Activated CD4-positive, alpha-beta T cell treated with anti-CD3 and anti-CD28 coated beads, Interleukin-2, amount 10 ng/mL, durations not matched to agents 7 days and 5 days (primary cell): ENCODE measurements at places on chromosomes 4 and X.

GRCh38 chr4:183831026-183831446 lies 74.1 kb upstream of the STOX2 start:
- DNase-seq = no peak

- DNase-seq = no peak
Measured at GRCh38 chr4:77199276-77199675, 42.3 kb downstream of the CCNG2 start.

GRCh38 chr4:136056748-136057147 lies 1475.5 kb downstream of the PCDH18 start:
- no peak for DNase-seq

DNA sequence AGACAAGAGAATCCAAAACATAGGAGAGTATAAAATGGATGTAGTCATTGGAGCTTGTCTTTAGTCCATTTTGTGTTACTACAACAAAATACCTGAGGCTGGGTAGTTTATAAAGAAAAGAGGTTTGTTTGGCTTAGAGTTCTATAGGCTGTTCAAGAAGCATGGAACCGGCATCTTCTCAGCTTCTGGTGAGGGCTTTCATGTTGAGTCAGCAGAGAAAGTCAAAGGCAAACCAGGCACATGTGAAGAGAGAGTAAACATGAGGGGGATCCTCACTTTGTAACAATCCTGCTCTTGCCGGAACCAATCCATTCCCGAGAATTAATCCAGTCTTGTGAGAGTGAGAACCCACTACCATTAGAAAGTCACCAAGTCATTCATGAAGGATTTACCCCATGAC lies 8.1 kb upstream of the HCCS start:
- DNase-seq = no peak

DNA sequence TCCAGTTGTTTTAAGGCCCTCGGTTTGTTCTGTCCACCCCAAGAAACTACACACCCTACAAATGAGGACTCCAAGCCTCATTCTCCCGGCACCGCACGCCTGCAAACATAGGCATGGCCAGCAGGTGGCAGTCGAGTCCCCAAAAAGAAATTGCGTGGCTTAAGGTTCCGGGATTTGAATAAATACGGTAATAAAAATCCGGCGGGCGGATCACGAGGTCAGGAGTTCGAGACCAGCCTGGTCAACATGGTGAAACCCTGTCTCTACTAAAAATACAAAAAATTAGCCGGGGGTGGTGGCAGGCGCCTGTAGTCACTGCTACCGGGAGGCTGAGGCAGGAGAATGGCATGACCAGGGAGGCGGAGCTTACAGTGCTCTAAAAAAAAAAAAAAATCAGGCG lies 21.8 kb upstream of the CSF2RA start:
- DNase-seq = peak; percentile 82

DNA sequence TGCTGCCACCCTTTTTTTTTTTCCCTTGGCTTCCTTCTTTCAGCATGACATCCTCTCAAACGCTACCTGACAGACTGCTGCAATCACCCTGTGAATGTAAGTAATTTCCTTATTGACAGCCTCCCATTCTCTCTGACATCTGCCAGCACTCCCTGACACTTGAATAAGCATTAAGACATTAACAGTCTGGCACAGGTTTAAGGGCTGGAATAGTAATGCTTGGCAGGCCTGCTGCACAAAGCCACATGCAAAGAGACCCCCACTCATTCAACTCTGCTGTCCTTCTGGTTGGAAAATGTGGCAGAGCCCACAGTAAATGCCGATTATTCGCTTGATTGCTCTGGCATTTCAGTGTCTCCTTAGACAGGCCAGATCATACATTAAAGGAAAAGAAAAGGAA lies 28.1 kb upstream of the RASGEF1B start:
- DNase-seq = no peak

- no peak for DNase-seq
Measured at GRCh38 chr4:149781150-149781549, 34.5 kb downstream of the IQCM start.

GRCh38 chr4:2024683-2025082 lies 15.9 kb upstream of the NELFA start:
- no peak for DNase-seq

- DNase-seq = peak; percentile 77
Measured at GRCh38 chrX:153981771-153982533, 9.4 kb downstream of the TMEM187 start.

DNA sequence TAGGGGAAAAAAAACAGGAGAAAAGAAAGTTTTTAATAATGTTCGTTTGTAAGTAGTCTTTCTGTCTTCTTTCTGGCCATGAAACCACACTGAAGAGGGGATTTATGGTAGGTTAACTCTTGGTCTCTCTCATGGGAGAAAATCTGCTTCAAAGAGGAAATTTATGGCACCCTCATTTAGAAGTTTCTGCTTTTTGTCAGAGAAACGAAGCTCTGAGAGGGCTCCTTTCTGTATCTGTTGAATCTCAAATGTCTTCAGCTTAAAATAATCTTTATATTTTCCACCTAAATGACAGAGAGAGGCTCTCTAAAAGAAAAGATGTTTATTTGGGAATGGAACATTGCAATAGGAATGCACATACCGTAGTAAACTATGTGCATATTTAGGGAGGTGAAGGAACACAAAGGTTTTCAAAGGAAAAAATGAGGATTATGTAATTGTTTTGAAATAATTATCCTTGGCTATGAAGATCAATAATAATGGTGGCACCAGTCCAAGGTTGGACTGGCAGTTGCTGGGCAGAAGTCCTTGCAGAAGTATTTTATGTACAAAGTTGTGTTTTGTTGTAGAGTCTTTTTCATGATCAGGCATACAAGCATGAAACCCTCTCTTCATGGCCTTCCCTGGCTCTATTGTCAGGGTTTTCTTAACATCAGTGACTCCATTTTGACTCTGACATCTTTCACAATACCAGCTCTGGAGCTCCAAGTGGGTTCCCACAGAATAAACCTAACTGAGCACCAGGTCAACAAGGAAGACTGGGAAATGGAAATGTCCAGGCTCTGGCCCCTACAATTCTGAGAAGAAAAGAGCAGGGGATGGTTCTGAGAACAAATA lies 53.0 kb upstream of the HPSE start:
- no peak for DNase-seq

- no peak for DNase-seq
Measured at GRCh38 chr4:35872273-35872672, 372.0 kb downstream of the ARAP2 start.

GRCh38 chr4:55879224-55879623 lies 25.8 kb downstream of the EXOC1 start:
- no peak for DNase-seq

DNA sequence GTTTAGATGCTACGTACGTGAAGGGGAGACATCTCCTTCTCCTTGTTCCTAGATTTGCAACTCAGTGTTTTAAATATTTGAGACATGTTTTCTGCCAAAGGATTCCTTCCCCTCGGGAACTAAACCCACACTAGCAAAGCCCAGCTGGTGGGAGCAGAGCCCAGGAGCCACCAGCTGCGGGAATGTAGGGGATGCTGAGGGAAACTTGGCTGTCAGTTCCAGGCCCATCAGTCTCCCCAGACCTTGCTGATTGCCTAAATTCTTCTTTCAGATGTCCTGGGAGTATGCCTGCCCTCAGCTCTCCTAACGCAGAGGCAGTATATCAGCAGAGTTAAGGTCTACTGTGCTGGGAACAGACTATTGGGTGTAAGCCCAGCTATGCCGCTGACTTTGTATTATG lies 630.0 kb upstream of the TENM3 start:
- DNase-seq = no peak

GRCh38 chrX:69357317-69357716 lies 146.8 kb upstream of the NALF2 start:
- no peak for DNase-seq

GRCh38 chr4:28621591-28621990 lies 1761.0 kb downstream of the STIM2 start:
- DNase-seq = no peak
